ENCODE measurements at places on chromosomes 11 and 22.

DNA sequence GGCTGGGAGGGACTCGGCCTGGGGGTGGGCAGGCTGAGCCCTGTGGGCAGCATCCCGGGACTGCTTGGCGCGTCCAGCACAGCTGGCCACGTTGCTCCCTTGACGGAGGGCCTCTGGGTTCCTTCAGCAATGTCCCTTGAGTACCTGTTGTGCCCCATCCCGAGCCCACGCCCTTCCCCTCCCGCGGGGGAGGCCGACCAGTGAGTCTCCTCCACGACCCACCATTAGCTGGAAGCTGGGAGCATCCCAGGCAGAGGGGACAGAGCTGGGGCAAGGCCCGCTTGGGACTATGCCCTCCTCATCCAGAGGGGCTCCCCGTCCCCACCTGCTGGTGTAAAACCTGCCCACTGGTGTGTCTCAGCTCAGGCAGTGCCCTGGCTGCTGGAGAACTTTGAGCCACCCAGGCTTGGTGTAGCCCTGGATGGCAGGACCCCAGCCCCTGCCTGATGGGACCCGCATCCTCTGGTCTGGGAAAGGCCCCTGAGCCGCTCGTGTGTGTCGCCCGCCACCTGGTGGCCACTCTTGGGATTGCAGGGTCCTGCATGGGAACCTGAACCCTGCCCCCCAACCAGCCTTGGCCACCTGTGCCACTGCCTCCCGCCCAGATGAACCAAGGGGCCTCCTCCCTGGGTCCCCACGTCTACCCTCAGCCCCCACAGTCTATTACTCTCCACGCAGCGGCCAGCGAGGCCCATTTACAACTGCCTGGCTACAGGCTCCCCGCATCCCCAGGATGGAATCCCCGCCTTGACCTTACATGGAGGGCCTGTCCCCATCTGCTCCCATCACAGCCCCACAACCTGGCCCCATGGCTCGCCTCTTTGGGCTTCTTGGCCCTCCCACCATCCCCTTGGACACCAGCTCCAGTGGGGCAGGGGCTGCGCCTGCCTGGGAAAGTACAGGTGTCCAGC is 16.6 kb upstream of the ARHGAP8 start:
- no peak for DNase-seq
- no peak overlapping the region for H3K4me3 ChIP-seq
- no peaks in the 10 kb centered on the region for H3K36me3 ChIP-seq
- no peaks in the 10 kb centered on the region for H3K4me1 ChIP-seq
- H3K27ac ChIP-seq: no peak overlapping the region

GRCh38 chr11:34916843-34917770 is 689 bp downstream of the PDHX start:
- peaks cover 28% of the 10 kb centered on the region for H3K4me1 ChIP-seq
- H3K4me3 ChIP-seq: peak overlapping the region; percentile 95
- H3K27me3 ChIP-seq: no peaks in the 10 kb centered on the region
- peaks cover 4% of the 10 kb centered on the region for H3K36me3 ChIP-seq

DNA sequence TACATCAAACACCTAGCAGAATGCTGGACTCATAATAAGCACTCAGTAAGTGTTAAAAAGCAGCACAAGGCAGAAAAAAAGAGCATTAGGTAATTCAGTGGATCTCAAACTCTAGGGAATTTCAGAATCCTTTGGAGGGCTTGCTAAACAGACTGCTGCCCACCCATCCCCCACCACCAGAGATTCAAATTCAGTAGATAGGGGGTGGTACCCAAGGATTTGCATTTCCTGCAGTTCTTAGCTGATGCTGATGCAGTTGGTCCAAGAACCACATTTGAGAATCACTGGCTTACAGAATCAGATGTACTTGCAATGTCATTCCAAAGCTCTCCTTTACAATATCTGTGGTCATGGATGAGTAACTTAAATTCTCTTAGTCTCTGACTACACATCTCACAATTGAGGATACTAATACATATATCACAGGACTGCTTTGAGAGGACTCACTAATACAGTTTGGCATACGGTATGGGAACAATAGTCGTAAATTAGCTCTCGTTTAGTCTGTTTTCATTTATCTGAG is 664.5 kb downstream of the KCNA4 start:
- no peak overlapping the region for H3K27ac ChIP-seq
- DNase-seq: no peak
- H3K4me3 ChIP-seq: no peak overlapping the region
- no peaks in the 10 kb centered on the region for H3K4me1 ChIP-seq
- no peaks in the 10 kb centered on the region for H3K36me3 ChIP-seq

DNA sequence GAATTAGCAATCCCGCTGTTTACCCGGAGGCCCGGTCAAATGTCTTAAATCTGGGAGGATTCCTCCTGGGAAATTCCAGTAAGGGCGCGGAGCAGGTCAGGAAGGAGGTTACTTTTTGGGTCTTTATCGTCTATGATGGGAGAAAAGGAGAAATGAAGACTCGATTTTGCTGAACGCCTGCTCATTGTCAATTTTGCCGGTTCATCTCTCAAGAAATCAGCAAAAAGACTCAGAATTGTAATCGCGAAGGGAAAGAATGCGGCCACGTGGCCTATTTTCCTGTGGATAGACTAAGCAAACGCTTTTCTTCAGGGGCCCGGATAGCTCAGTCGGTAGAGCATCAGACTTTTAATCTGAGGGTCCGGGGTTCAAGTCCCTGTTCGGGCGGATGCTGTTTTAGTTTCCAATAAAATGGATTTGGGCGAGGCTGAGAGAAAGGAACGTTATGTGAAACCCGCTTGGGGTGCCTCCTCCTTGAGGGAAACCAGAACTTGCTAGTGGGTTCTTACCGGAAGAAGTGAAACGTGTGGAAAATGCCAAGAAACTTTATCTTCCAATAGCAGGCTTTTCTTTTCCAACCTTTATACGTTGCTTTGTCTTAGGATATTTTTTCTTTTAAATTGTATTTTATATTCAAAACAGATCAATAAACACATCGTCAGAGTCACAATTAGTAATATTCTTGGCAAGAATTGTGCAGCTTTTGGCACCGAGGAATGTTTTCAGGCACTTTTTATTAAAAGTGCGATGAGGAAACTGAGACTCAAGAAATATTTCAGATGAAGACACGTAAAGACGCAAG is 45.0 kb downstream of the OR4D9 start:
- no peak for DNase-seq
- H3K27ac ChIP-seq: peak overlapping the region; percentile 15
- H3K36me3 ChIP-seq: no peaks in the 10 kb centered on the region
- H3K4me1 ChIP-seq: peaks cover 31% of the 10 kb centered on the region

DNA sequence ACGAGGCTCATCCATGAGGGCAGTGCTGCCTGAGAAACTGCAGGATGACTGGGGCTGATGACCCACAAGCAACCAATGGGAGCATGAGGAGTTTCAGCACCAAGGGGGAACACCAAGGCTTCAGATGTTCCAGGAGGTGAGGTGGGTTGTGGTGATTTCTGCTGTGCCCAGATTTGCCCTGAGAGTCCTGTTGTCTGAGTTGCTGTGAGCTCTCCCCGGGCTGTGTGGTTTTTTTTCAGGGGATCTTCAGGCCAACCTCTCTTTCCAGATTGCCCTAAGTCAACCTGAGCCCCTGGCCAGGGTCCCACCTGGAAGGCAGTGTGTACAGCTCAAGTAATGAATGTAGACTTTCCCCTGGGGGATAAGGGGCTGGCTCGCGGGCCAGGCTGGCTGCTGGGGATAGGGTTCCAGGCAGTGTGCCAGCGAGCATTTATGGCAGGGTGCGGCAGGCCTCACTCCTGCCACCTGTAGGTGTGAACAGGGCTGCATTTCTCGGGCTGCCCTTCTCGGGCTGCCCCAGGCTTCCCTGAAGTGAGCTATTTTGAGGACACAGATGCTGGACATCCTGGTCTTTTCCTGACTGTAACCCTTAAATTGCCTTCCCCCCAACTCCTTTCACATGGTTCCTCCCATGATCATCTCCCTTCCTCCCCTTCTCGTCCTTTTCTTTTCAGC is 9.8 kb downstream of the SLC22A6 start:
- no peak for DNase-seq
- no peak overlapping the region for H3K4me3 ChIP-seq
- H3K4me1 ChIP-seq: peaks cover 6% of the 10 kb centered on the region
- H3K36me3 ChIP-seq: no peaks in the 10 kb centered on the region

- peaks cover 25% of the 10 kb centered on the region for H3K4me1 ChIP-seq
- H3K27ac ChIP-seq: no peak overlapping the region
- no peak overlapping the region for H3K4me3 ChIP-seq
- no peaks in the 10 kb centered on the region for H3K36me3 ChIP-seq
- no peaks in the 10 kb centered on the region for H3K27me3 ChIP-seq
- no peak for DNase-seq
Observed at GRCh38 chr22:20248461-20248978, 19.6 kb downstream of the RTN4R start.

- no peaks in the 10 kb centered on the region for H3K36me3 ChIP-seq
- H3K27ac ChIP-seq: peak overlapping the region; percentile 88
- peak overlapping the region; percentile 87 for H3K4me3 ChIP-seq
- no peak for DNase-seq
- peaks cover 56% of the 10 kb centered on the region for H3K4me1 ChIP-seq
Observed at GRCh38 chr22:46737105-46737975, 712 bp downstream of the CERK start.

- peaks cover 17% of the 10 kb centered on the region for H3K4me1 ChIP-seq
- DNase-seq: no peak
- no peak overlapping the region for H3K27ac ChIP-seq
- H3K4me3 ChIP-seq: no peak overlapping the region
- no peaks in the 10 kb centered on the region for H3K27me3 ChIP-seq
- H3K36me3 ChIP-seq: peaks cover 12% of the 10 kb centered on the region
Observed at GRCh38 chr11:45983471-45983845, 61.0 kb downstream of the LARGE2 start.

GRCh38 chr22:37352481-37352880 is 70.2 kb downstream of the CYTH4 start:
- no peaks in the 10 kb centered on the region for H3K36me3 ChIP-seq
- no peaks in the 10 kb centered on the region for H3K4me1 ChIP-seq
- no peak overlapping the region for H3K27ac ChIP-seq
- no peak overlapping the region for H3K4me3 ChIP-seq
- DNase-seq: no peak
- peaks cover 45% of the 10 kb centered on the region for H3K27me3 ChIP-seq

DNA sequence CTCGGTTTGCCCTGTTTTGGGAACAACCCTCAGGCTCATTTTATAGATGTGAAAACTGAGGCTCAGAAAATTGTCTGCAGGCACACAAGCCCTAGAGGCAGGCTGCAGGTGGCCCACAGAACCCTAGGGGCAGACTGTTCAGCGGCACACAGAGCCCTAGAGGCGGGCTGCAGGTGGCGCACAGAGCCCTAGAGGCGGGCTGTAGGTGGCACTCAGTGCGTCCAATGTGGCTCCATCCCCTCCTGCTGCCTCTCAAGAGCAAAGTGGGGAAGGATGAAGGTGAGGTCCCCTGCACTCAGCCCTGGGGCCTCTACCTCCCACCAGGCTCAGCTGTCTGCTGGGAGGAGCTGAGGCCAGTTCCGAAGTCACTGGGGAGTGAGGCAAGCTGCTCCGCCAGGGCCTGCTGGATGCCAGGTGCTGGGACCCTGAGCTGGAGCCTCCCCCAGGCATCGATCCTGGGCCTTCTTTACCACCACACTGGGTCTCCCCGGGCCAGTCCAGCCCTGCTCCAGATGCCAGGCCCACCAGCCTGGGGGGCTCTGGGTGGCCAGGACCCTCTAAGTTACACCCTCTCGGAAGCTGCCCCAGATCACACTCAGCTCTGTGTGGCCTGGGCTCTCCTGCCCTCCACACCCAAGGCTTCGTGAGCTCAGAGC is 2.3 kb downstream of the ACY3 start:
- peaks cover 20% of the 10 kb centered on the region for H3K27me3 ChIP-seq
- H3K4me1 ChIP-seq: no peaks in the 10 kb centered on the region
- no peak for DNase-seq

DNA sequence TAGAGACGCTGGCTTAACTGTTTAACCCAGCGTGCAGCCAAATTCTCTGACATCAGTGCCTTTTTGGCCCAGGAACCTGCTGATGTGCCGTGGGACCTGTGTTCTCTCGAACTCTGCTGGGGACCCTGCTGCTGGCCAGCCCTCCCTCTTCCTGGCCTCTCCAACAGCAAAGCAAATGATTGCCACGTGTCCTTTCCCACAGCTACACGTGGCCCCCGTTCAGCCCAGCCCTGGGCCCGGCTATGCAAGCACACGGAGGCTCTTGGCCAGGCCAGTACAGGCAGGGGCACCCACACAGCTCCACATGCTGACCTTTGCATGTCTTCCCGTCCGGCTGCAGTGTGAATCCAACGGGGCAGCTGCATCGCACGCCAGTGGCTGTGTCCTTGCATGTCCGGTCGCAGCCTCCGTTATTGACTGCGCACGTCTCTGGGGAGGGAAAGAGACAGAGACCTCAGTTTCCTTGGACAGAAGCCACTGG is 51.6 kb upstream of the TTLL12 start:
- H3K36me3 ChIP-seq: no peaks in the 10 kb centered on the region
- DNase-seq: no peak
- H3K27me3 ChIP-seq: peaks cover 5% of the 10 kb centered on the region
- H3K27ac ChIP-seq: no peak overlapping the region

DNA sequence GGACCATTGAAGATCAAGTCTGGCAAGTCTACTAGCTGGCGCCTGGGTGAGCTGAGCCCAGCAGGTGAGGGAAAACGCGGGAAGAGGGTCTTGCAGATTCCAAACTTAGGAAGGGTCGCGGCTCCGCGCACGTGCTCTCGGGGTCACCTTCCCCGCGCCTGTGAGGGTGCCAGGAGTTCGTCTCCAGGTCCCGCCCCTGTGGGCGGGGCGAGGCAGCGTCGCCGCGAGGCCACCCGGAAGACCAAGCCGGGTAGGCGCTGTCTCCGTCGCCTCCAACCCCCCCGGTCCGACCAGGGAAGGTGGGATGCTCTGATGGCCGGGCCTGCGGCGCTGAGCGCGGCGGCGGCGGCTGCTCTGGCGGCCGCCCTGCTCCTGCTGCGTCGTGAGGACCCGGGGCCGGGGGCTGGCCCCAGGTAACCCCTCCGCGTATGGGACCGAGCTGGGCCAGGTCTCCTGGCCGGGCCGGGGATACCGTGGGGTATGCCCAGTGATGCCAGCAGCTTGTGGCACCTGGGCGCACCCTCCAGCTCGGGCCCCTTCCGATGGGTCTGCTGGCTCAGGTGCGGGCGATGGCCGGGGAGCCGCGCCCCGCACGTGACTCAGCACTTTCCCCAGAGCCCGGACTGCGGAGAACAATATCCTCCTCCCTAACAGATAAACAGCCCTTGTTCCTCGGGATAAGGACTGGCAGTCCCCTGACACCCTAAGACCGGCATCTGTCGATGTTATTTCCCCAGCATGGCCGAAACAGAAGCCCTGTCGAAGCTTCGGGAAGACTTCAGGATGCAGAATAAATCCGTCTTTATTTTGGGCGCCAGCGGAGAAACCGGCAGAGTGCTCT is at the start of gene HTATIP2:
Gene HTATIP2, plus strand, starts transcription at position 215 of the 841 bp plus-strand sequence. Its CDS starts 524 bp downstream, at position 739.
- H3K4me3 ChIP-seq: peak within 1 kb of the TSS; percentile 80
- peak within 1 kb of the TSS; percentile 91 for H3K27ac ChIP-seq
- H3K36me3 ChIP-seq: no peaks in the 10 kb centered on the region
- DNase-seq: peak; percentile 75
- no peaks in the 10 kb centered on the region for H3K27me3 ChIP-seq

GRCh38 chr22:37639070-37639760 is at the start of gene SH3BP1:
Gene SH3BP1, plus strand, starts transcription at chr22:37639669. Its CDS starts 119 bp downstream, at chr22:37639788.
- H3K36me3 ChIP-seq: peaks cover 7% of the 10 kb centered on the region
- H3K27me3 ChIP-seq: no peaks in the 10 kb centered on the region
- H3K4me3 ChIP-seq: peak within 1 kb of the TSS; percentile 75
- DNase-seq: no peak

- H3K27me3 ChIP-seq: no peaks in the 10 kb centered on the region
- peak overlapping the region; percentile 74 for H3K4me3 ChIP-seq
- H3K36me3 ChIP-seq: no peaks in the 10 kb centered on the region
- H3K4me1 ChIP-seq: peaks cover 40% of the 10 kb centered on the region
- H3K27ac ChIP-seq: peak overlapping the region; percentile 83
- no peak for DNase-seq
Observed at GRCh38 chr11:68314203-68315170, 2.1 kb downstream of the LRP5 start.

- no peak for DNase-seq
- no peaks in the 10 kb centered on the region for H3K36me3 ChIP-seq
- H3K4me3 ChIP-seq: no peak overlapping the region
- no peaks in the 10 kb centered on the region for H3K4me1 ChIP-seq
- no peaks in the 10 kb centered on the region for H3K27me3 ChIP-seq
Observed at GRCh38 chr11:72932132-72932570, 117.9 kb downstream of the ATG16L2 start.

All from suprapubic skin (tissue), 4 donors.